CD4-positive, alpha-beta T cell treated with Interleukin-15 for 1 hour (primary cell): ENCODE measurements at places on chromosomes 11 and 22.

GRCh38 chr11:119297938-119298337 is 19.0 kb downstream of the MCAM start:
- DNase-seq: no peak

DNA sequence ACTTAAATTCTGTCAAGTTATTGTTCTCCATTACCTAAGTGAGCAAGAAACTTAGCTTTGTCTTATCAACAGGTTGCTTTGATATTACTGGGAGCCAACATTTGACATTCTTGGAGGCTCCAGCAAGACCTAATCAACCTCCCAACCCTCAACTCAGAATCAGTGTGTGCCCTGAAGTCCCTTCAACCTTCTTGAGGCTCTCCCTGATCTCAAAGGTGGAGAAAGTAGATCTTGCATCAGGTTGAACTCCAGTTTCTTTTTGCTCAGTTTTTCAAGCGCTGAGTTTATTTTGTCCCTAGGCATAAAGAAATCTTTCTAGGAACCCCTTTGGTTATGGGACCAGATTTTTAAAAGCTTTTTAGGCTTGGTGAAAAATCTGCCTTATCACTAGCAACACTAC is 1.4 kb downstream of the FAM111A start:
- no peak for DNase-seq

GRCh38 chr11:93895106-93895862 is 44.9 kb upstream of the VSTM5 start:
- no peak for DNase-seq

GRCh38 chr11:8227156-8228152 is 36.2 kb downstream of the LMO1 start:
- no peak for DNase-seq

GRCh38 chr11:34356576-34356912 is 1.3 kb downstream of the ABTB2 start:
- no peak for DNase-seq

DNA sequence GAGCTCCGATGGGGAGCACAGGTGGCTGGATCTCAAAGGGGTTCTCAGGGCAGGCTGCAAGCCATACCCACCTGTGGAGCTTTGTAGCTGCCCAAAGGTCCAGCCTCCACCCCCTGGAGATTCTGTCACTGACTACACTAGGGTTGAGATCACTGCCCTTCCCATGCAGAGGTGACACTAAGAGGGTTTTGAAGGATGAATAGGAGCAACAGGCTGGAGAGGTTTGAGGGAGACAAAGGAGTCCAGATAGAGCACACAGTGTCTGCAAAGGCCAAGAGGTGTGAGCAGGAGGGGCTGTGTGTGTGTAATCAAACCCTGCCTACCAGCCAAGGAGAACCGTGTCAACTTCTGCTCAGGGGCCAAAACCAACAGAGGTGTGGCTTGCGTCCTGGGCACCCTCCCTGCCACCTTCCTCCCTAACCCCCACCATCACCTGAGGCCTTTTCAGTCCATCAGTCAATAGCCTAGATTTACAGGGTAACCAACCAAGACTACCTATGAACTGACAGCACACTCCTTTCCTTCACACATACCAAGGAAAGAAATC is 43.0 kb upstream of the WNT11 start:
- no peak for DNase-seq

DNA sequence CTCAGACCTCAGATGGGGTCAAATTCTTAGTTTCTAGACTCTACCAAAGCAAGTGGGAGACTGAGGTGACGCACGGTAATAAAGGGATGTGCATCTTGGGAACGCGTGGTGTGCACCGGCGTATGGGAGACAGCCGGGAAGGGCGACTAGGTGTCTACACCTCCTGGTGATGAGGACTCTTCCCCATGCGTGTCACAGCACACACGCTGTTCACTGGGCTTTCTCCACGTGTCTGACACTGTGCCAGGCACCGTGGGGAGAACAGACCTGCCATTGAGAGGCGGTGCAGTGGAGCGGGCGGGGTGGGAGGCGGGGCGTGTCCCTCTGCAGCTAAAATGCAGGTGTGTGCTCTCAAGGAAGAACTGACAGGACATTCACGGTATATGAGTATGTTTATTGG is 5.3 kb downstream of the FXYD6 start:
- DNase-seq: no peak

DNA sequence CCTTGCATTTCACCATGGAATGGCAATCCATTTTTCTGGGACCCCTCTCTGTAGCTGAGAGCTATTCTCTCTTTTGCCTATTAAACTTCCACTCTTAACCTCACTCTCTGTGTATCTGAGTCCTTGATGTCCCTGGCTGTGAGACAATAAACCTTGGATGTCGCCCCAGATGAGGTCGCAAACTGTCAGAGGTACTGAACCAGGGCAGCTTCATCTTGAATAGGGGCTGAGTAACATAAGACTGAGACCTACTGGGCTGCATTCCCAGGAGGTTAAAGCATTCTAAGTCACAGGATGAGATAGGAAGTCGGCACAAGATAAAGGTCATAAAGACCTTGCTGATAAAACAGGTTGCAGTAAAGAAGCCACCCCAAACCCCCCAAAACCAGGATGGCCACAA is 68.0 kb downstream of the RSF1 start:
- DNase-seq: no peak

DNA sequence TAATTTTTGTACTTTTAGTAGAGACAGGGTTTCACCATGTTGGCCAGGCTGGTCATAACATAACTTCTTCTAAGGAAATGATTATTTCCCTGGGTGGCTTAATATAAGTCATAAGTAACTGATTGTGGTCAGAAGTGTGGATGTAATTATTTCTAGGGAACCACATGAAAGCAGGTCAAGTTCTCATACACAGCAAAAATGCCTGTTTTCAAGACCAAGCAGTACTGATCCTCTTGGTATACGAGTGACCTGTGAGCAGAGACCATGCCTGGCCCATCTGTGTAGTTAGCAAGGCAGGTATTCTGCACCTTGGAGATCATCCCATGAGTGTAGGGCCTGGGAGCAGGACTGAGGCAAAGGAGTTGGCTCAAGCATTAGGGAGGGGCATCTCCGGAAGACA is 32.5 kb upstream of the NUCB2 start:
- DNase-seq: no peak

GRCh38 chr11:57798905-57799559 is 37.4 kb downstream of the CTNND1 start:
- DNase-seq: peak; percentile 19

GRCh38 chr22:27686534-27686933 is 115.0 kb downstream of the MN1 start:
- DNase-seq: no peak

DNA sequence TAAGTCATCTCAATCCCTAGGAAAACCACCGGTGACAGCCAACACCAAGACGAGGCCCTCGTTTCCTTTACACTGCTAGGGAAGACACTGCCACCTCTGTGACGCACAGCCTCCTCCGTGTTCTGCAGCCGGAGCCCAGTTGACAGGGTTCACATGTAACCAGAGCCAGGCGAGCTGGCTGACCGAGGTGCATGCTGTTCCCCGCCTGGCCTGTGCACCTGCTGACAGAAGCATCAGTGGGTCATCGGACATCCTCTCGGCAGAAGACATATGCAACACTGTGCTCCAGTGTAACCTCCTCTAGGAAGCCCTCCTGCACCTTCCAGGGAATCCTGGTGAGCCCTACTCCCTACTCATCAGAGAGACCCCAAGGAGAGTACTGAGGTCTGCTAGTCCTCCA is 114.2 kb upstream of the TP53AIP1 start:
- no peak for DNase-seq

- no peak for DNase-seq
These were observed 224.5 kb upstream of the DDI1 start for GRCh38 chr11:103811870-103812455.

GRCh38 chr11:119847853-119848252 is 118.9 kb upstream of the NECTIN1 start:
- no peak for DNase-seq

GRCh38 chr11:96050435-96051182 is 126.7 kb upstream of the MTMR2 start:
- DNase-seq: no peak

DNA sequence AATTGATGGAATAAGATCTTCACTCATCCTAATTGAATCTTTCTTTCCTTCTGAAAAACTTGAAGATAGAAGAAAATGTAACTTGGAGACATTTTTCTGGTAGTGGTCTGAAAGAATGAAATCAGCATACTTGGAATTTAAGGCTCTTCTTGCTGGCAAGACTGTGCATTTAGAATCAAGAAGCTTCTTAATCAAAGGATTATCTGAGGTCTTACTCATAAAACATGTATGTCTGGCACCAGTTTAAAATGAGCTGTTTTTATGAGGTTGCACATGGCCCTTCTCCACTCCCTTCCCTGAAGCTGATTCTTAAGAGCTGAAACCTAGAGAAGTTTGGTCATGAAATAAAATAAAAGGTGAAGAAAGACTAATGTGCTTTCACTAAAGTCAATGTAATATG is 77.3 kb downstream of the ARHGEF12 start:
- DNase-seq: no peak

DNA sequence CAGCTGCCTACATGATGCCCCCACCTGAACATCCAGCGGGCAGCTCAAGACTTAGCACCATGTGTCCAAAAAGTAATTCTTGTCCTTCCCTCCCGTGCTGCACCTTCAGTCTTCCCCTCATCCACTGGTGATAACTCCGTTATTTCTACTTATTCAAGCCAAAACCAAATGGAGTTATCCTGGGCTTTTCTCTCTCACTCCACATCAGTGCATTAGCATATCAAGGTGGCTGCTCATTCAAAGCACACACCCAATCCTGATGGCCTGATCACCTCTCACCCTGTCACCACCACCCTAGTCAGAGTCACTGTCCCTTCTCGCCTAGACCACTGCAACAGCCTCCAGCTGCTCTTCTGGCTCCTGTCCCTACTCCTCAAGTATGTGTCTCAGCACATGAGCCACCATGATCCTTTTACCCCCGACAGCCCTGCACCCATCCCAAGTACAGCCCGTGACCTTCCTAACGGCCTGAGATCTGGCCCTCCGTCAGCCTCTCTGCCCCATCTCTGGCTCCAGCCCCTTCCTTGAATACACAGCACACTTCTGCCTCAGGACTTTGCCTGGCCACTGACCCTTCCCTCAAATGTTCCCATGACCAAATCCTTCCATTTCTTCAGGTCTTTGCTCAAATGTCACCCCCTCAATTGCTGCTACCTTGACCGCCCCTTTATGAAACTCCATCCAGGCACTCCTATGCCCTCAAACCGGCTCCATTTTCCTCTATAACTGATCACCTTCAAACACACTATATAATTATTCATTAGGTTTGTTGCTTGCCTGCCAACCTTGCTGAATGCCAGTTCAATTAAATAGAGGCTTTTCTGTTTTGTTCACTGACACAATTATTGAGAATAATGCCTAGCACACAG is 19.7 kb upstream of the SLC25A1 start:
- no peak for DNase-seq

- no peak for DNase-seq
These were observed 27.9 kb upstream of the RBMXL2 start for GRCh38 chr11:7060868-7061267.

GRCh38 chr22:30753701-30754100 is 59.0 kb downstream of the OSBP2 start:
- DNase-seq: no peak

DNA sequence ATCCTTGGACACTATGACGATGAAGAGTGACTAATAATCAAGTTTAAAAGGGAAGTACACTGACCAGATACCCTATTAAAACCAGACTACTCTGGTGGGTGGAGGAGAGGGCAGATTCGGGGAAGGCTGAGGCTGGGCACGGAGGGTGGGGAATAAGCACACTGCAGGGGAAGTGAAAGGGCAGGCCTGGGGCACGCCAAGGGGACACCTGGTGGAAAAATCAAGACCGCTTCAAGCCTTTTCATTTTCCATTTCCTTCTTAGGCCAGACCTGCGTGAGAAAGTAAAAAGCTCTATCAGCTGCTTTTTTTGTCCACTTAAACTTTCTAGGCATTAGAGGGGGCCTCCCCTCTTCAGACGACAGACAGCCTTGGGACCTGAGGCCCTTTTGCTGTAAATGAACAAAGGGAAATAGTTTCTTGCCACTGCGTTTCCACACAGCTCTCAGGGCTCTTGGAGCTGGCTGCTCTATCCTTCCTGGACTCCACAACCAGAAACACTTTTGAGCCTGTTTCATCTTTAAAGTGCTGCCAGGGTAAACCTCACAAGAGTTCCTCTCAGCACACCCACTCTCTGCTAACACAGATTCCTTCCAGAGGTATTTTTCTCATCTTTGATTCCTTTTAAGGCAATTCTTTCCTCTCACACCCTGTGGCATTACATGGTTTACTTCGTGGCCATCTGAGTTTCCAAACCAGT is 25.0 kb upstream of the SERPIND1 start:
- no peak for DNase-seq

- no peak for DNase-seq
These were observed 6.4 kb downstream of the MYEOV start for GRCh38 chr11:69300120-69301060.

DNA sequence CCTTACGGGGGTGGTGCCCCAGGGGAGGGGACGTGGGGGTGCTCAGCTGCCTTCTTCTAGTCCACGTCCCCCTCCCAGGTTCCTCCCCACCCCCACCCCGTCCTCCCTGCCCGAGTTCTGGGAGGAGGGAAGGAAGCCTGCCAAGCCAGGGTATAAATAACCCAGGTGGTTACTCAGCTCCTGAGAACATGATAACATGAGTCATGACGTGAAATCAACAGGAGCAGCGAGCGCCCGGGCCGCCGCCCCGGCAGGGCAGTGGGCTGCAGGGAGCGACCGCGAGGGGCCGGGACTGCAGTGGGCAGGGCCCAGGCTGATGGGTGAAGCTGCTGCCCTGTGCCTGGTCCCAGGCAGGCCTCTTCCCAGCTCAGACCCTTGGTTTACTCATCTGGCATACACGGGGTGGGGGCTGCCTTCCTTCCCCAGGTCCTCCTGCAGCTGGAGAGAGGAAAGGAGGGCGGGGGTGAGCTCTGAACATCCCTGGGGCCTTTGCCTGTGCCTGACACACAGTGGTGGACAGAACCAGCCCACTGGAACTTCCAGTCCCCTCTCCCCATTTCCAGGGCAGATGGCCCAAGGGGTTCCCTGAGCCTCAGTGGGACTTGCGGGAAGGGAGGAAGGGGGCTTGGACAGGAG is 8.8 kb upstream of the PDGFB start:
- DNase-seq: no peak

GRCh38 chr11:81159900-81160299 is 1573.8 kb downstream of the FAM181B start:
- DNase-seq: no peak

DNA sequence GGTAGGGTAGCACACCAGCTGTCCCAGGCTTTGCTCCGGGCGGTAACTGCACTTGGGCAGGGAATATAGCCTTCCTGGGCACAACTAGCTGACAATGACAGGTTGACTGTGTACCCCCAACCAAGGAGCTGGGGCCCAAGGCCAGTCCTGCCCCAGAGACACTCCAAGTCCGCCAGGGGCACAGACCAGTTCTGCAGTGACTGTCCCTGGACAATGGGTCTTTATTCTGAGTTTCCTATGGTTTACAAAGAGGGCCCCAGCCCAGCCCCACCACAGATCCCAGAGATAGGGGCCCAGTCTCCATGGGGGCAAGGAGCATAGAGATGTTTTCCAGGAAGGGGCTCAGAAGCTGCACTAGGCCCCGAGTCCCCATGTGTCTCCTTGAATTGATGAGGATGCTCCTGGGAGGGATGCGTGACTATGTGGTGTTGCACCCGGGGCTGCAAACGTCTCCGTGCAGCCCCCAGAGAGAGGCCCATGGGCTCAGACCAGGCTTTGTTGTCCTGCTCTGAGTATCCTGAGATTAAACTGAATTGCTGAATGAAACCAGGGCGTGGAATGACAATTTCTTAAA is 48.4 kb downstream of the CD6 start:
- DNase-seq: no peak

GRCh38 chr11:75261902-75262361 is 21.4 kb downstream of the TPBGL start:
- no peak for DNase-seq
